ENCODE measurements at places on chromosomes 7 and 10.

DNA sequence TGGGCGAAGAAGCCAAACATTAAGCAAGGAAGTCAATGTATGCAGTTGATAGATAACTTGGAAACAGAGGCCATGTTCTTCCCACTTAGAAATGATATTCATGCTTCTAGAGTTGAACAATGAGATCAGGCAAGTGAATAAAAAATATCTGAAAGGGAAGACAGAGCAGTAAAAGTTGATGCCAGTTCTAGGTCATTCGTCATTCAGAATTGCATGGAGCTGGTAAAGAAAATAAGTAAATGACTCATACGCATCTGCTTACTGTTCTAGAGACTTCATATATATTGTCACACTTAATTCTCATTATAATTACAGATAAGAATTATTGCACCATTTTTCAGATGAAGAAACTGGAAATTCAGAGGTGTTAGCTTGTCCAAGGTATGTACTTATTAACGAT lies 158.9 kb upstream of the FERD3L start:
- no peak for DNase-seq

DNA sequence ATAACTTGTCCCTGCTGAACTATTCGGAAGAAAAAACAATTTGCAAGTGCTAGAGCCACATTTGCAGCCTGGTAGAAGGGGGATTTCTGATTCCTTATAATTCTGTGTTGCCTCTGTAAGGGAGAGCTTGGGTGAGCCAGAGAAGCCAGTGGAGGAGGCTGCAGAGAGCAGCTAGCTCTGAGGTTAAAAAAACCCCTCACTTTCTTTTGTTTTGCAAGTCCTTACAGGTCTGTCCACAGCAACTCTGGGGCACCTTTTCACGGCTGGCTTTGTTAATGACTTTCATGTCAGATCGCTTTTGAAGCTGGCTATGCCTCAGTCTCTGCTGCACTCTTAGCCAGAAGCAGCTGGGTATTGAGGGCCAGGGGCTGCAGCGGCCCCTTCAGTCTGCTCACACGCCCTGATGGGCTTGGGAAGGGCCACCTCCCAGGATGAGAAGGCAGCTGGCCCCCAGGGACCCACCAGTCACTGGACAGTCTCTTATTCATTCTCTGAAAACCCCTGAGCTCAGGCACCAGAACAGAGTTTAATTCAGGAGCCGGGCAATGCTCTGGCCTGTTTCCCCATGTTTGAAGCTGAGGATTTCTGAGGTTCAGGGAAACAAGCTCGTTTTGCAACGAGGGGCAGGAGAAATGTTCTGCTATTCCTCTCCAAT lies 30.9 kb downstream of the TRIM8 start:
- no peak for DNase-seq

DNA sequence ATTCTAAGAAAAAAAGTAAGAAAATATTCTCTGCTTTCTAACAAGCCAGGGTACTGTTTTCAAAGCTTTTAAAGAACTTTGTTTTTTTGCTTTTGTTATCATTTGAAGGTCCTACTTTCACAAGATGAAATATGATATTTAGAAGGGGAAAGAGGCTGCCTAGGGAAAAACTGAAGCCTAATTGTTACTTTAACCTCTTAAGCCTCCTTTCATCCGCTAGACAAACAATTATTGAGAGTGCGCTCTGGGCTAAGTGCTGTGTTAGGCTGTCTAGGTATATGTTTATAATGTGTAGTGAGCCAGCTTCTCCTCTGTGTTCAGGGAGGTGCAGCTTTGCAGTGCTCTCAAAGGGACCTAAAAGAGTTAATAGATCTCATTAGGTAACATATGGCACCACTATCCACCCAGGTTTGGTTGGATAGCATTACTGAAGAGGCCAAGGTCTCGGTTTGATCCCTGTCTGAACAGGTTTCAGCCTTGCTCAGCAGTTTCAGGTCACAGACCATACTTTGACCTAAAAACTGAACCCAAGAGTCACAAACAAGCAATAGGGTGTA lies 17.9 kb downstream of the PDK4 start:
- DNase-seq = no peak

- peak; percentile 64 for DNase-seq
Measured at GRCh38 chr10:58384095-58384494, 1.1 kb upstream of the TFAM start.

DNA sequence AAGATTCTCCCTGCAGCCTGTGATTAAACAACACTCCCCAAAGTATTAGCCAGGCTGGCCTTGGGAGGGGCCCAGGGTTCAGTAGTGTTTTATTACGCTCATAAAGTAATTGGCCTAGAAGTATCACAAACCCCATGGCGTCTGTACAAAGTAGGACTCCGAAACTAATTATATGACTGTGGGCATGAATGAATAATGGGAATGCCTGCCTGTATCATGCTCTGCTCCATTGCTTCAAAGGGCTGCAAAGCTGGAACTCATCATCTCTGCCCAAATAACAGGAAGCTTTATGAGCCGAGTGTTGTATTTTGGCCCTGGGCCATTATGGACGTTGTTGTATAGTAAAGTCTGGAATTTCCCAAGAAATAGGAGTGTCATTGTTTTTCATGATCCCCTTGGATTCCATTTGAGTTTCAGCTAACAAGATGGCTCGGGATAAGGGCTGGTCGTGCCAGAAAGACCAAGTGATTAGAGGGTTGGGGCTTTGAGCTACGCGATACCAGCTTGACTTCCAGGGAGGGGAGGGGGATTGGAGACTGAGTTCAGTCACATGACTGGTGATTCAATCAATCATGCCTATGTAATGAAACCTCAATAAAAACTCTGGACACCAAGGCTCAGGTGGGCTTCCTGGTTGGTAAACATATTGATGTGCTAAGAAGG lies 65.3 kb upstream of the NPTX2 start:
- no peak for DNase-seq

GRCh38 chr7:137879357-137880158 lies 32.8 kb upstream of the DGKI start:
- DNase-seq = no peak

DNA sequence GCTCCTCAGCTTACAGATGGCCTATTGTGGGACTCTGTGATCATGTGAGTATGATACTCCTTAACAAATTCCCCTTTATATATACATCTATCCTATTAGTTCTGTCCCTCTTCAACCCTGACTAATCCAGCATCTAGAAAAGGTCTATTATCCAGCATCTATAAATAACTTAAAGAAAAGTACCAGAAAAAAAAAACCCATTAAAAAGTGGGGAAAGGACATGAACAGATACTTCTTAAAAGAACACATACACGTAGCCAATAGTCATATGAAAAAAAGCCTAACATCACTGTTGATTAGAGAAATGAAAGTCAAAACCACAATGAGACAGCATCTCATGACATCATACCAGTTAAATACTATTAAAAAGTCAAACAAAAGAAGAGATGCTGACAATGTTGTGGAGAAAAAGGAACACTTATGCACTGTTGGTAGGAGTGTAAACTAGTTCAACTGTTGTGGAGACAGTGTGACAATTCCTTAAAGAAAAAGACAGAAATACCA lies 549.5 kb upstream of the GRM3 start:
- DNase-seq = no peak

- DNase-seq = no peak
Measured at GRCh38 chr7:135246191-135246825, 12.7 kb downstream of the STRA8 start.

DNA sequence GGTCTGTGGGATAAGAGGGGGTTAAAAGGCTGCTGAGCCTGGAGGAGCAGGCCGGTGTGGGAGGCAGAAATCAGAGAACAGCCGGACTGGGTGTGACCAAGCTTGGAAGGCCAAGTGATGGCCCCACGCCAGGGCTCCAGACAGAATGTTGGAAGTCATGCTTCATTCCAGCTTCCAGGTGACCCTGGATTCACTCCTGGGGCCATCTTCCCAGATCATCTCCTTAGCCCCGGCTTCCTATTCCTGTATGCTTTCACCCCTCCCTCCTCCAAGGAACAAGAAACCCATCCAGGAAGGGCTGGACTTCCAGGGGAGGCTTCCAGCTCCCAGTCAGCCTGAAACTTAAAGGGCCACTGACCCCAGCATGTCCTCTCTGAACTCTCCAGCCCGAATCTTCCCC lies 1.0 kb downstream of the INMT start:
- no peak for DNase-seq

DNA sequence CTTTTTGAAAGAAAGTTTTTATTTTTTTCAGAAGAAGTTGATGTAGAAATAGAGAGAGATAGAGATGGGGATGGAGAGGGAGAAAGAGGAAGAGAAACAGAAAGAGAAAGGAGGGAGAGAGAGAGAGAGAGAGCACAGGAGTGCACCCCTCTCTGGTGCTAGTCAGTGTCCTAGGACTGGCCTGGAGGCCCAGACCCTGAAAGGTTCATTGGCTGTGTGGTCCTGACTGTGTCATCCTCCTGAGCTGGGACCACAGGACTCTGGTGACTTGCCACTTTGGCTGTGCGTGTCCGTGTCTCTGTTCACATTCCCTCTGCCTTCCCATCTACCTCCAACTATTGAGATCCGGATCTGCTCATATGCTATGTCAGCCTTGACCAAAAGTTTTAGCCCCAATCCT lies 62.1 kb upstream of the SHH start:
- DNase-seq = no peak

DNA sequence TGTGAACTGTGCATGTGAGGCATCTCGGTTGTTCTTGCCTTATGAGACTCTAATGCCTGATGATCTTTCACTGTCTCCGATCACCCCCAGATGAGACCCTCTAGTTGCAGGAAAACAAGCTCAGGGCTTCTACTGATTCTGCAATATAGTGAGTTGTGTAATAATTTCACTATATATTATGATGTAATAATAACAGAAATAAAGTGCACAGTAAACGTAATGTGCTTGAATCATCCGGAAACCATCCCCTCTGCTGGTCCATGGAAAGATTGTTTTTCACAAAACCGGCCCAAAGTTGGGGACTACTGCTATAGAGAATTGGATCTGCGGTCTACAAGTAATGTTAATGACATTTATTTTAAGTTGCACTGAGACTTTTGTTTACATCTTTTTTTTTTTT lies 126.7 kb downstream of the TPST1 start:
- DNase-seq = no peak

- DNase-seq = no peak
Measured at GRCh38 chr10:30840395-30841050, 191.1 kb downstream of the ZNF438 start.

- no peak for DNase-seq
Measured at GRCh38 chr7:127638197-127638596, 13.8 kb upstream of the SND1 start.

DNA sequence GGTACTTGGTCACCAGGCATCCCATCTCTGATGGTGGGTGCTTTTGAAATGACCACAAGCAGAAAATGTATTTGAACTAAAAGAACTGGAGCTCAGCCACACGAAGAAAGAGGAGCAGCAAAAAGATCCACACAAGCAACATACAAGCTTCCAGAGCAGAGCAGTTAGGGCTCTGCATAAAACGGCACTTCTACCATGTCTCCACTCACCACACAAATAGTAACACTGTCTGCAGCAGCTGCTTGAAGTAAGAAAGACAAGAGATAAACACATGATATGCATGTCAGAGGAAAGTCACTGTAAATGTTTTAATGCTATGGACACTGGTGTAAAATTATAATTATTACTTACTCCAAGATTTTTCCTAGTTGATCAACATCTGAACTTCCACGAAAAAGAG lies 32.5 kb upstream of the FAM133B start:
- no peak for DNase-seq

DNA sequence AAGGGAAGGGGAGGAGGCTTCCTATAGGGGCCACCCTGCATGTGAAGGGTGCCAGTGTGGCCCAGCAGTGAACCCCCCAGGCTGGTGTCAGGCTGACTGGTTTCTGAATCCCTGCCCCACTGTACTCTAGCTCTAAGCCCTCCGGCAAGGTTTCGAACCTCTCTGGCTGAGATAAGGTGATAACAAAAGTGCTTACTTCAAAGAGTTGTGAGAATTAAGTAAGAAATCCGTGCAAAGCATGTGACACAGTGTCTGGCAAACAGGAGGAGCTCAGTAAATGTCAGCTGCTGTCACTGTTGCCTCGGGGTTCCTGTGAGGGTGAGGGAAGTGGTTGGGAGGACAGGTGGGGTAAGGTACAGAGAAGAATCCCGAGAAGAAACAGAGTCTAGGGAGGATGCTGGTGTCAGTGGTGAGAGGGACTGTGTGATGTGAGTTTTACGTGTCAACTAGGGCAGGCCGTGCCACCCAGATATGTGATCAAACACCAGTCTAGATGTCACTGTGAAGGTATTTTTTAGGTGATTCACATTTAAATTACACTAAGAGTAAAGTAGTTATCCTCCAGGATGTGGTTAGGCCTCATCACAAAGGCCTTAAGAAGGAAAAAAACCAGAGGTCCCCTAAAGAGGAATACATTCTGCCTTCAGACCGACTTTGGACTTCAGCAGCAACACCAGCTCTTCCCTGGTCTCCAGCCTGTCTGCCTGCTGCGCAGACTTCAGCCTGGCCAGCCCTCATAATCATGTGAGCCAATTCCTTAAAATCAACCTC lies 64.4 kb downstream of the BPGM start:
- DNase-seq = no peak

GRCh38 chr10:72735288-72735936 lies 43.5 kb downstream of the MCU start:
- DNase-seq = no peak

- DNase-seq = no peak
Measured at GRCh38 chr7:23098029-23098428, 7.6 kb upstream of the KLHL7 start.

GRCh38 chr10:73186266-73186665 lies 18.3 kb downstream of the FAM149B1 start:
- DNase-seq = no peak

DNA sequence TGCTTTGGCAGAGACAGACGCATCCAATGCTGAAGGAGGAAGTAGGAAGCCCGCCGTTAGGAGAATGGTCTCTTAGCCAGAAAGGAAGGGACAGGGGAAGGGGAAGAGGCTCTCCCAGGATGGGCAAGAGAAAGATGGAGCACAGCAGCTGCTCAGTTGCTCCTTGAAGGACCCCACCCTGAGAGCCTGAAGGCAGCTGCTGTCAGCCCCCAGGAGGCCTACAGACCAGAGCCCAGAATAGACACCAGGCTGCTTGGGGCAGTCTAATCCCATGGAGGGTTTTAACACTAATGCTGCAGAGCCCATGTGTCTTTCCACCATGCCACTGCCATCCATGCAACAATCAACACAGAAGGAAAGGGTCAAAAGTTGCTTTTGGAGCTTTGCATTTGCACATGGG lies 3.5 kb upstream of the C7orf33 start:
- DNase-seq = no peak

GRCh38 chr10:70106958-70107791 lies 25.4 kb downstream of the AIFM2 start:
- DNase-seq = no peak

- DNase-seq = no peak
Measured at GRCh38 chr7:4959306-4959705, 319 bp upstream of the MMD2 start.

- no peak for DNase-seq
Measured at GRCh38 chr10:83312570-83312969, 826.7 kb upstream of the GHITM start.

GRCh38 chr10:102009801-102010425 lies 46.1 kb downstream of the ARMH3 start:
- no peak for DNase-seq

- DNase-seq = no peak
Measured at GRCh38 chr10:86840498-86840897, 84.1 kb downstream of the BMPR1A start.
